ENCODE measurements at places on chromosomes 2 and 18.
A peak's percentile ranks its signal among the peaks of the same experiment; 100 is the strongest.

DNA sequence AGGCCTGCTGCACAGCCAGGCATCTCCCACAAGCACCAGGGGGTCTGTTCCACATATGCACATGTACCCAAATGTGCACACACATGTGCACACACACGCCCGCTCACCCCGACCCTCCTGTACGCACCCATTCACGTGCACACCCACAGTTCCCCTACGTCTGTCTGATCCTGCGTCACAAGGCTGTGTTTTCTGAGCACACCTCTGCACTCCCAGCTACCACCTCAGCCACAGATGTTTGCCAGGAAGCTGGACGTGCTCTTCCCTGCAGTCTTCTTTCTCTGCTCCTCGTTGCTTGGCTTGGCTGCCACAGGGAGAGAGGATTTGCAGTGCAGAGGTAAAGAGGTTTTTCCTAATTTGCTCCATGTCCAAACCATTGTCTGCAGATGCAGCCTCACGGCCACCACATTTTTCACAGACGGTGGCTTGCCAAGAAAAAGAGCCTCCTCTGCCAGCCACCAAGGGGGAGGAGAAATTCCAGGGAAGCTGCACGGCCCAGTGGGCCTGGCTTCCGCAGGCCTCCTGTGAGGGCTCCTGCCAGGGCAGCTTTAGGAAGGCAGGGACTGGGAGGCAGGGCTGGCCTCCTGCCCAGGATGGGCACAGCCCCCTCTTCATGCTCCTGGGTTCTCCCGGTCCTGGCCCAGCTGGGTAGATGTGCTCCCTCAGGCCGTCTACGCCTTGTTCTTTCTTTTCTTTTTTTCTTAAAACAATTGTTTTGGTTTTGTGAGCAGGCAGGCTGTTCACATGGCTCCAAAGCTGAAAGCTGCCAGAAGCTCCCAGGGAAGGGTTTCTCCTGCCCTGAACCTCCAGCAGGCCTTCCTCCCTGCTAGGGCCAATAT is 29.3 kb upstream of the HS6ST1 start:
- no peak for DNase-seq

GRCh38 chr2:11505652-11506610 is 27.9 kb upstream of the GREB1 start:
- DNase-seq = no peak

GRCh38 chr18:59681521-59682004 is 15.7 kb downstream of the CCBE1 start:
- DNase-seq = no peak

- peak; percentile 95 for DNase-seq
Measured at GRCh38 chr18:13216092-13216582, 2.4 kb upstream of the LDLRAD4 start.

DNA sequence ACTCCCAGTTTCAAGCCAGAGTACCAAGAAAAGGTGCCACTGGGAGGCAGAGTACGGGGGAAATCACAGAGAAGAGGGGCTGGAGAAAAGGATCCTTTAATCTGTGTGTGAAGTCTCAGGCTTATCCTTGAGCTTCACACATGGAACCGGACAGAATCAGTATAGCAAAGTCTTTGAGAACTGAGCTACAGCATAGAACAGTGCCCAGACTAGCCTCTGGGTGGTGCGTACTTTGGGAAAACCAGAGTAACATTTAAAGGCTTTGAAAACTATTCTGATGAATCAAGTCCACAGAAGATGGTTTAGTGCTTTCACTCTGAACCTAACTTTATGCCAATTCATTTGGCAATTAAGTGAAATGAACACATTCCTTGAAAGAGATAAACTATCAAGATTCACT is 83.1 kb downstream of the BABAM2 start:
- no peak for DNase-seq

- DNase-seq = no peak
Measured at GRCh38 chr2:567865-568638, 109.2 kb downstream of the TMEM18 start.

- DNase-seq = no peak
Measured at GRCh38 chr2:188966728-188967440, 7.3 kb upstream of the COL3A1 start.

DNA sequence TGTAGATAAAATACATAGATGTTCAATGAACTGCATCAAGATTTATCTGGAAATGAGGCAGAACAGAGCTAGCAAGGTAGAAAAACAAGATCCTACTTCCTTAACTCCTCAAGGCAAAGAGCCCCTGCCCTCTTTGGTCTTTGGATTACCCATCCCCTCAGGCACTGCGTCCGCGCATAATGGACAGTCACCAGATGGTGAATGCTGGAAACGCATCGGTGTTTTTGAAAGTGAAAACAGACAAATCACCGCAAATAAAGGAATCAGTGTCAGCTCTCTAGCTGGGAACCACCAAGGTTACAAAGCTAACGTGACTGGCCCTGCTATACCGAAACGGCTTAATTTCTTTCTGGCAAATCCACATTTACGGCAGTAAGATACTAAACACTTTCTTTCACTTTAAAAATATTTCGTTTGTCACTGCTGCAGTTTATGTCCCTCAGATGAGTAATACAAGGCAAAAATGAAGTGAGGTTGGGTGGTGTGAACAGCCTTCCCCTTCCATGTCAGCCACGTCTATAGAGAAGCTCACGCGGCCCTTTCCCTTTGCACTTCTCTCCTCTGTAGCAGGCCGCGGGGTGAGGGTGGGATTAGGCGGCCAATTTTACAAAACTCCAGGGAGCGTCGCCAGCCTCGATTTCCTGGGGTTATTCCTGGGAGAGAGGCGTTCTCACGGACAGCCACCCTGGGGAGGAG is 627 bp upstream of the GALR1 start:
- DNase-seq = no peak

DNA sequence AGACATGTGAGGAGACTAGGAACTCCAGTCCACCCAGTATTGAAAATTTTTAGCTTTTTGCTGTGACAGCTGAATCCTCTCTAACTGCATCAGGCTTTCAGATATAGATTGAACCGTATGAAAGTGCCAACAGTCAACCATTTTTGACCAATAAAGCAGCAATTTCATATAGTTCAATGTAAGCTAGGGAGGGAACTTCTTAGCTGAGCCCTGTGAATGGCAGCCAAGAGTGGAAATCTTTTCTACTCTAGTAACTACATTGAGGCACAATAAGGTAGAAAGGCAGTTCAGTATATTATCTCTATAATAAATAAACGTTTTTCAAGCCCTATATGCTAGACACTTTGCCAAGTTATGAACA is 96.3 kb upstream of the TANK start:
- no peak for DNase-seq

DNA sequence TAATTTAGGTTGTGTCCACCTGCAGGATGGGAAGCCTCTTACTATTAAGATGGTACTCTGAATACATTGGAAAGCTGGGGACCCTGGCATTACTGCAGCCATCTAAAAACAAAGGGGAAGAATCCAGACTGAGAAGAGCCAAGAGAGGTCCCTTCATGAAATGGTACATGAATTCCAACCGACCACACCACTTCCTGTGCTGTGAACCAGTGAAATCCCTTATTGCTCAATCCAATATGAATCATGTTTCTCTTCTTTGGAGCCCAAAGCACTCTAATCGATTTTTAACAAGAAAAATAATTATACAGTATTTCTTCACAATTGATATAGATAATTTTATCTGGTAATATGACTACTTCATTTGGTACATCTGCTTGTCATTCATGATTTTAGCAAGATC is 479.7 kb upstream of the RAB6C start:
- DNase-seq = no peak

- DNase-seq = no peak
Measured at GRCh38 chr2:39506215-39506614, 69.1 kb upstream of the MAP4K3 start.
